ENCODE measurements at places on chromosomes 1 and 21. TPM values are rescaled to one million over a fixed set of nuclear protein-coding genes. Genes with fewer than 3 reads are reported as not detected.

The CNIH3 gene
- 3.4 TPM for total RNA-seq

DNA sequence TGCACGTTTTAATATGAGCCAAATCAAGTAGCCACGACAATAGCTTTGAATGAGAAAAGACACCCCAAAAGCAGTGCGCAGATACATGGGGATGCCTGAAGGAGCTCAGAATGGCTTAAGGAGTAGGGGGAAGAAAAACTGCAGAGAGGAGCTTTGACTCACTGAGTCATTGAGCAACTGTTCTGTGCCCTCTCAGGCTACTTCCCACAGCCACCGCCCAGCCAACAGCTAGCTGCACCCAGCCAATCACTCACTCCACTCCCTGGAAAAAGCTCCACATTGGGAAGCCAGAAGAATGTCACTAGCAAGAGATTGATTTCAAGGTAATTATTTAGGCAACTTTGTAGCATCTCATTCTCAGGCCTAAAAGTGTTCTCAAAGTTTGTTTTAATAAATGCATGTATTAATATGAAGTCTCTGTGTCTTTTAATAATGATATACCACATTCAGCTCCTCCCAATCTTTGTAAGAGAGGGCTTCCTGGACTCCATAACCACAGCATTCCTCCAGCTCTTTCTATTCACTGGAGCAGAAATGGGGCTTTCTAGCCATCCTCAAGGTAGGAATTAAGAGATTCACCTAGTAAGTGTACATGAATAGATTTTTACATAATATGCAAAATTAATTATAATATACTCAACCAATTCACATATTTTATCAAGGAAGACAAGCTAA lies 16.8 kb downstream of the DUSP10 start:
- peak; percentile 94 for DNase-seq

- DNase-seq: no peak
Measured at GRCh38 chr1:107900090-107900945, 64.7 kb downstream of the VAV3 start.

GRCh38 chr1:207017615-207018559 lies 14.7 kb downstream of the C1orf116 start:
- peak; percentile 89 for DNase-seq

GRCh38 chr1:216119600-216119999 lies 303.6 kb downstream of the USH2A start:
- DNase-seq: peak; percentile 62

GRCh38 chr1:221276896-221277409 lies 397.7 kb downstream of the HLX start:
- no peak for DNase-seq

- peak; percentile 39 for DNase-seq
Measured at GRCh38 chr1:68327414-68327813, 95.1 kb upstream of the WLS start.

GRCh38 chr1:155759966-155760630 lies 71.2 kb downstream of the DAP3 start:
- DNase-seq: peak; percentile 67

GRCh38 chr1:62722796-62723195 lies 34.6 kb upstream of the DOCK7 start:
- no peak for DNase-seq

All from MCF 10A (cell line).